ENCODE measurements at places on chromosomes 11 and 22.

DNA sequence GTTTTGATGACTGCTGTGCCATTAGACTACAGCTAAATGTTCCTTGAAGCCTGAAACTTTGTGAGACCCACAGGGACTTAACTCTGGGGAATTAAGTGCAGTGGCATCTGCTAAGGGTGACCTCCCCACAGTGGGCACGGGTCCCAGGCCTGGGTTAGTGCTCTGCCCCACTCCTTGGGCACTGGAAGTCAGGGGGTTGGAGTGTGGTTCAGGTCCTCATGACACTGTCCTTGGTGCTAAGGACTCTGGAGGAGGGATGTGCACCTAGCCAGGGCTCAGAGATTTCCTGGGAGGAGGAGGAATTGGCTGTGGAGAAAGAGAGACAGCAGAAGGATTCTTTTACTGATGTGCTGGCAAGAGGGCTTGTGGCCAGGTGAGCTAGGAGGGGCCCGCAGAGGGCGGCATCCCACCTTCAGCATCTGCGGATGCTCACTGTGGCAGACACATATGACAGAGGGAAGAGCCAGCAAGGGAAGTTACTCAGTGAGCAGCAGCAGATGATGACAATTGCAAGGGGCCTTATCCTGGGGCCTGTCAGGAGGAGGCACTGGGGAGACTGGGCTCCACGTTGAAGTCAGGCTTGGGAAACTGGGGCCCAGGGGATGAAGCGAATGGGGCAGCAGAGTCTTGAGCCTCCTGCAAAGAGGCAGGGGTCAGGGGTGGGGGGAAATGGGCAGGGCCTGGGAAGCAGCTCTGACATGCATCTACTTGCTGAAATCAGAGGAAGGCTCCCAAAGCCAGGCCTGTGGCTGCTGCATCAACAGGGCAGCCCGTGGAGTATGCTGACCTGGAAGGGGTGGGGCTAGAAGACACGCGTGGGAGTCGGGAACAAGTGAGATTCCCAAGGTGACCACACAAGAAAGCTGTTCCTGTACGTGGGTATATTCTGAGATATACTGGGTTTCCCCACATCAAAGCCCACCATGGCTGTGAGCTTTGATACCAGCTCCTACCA lies 144.0 kb downstream of the MPPED1 start:
- no peak for DNase-seq

DNA sequence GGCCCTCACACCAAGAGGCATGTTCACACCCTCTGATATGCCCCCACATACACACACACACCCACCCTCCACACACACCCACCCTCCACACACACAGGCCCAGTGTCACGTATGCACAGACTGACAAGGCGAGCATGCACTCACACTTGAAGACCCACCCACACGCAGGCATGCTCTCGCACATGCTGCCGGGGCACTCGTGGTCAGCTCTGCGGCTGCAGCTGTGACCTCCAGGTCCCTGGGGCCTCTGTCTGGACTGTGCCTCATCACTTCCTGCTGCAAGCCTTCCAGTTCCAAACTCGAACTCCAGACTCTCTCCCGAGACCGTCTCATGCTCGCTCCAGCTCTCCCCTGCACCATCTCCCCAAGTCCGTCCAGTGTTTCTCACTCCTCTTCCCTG lies 9.5 kb downstream of the DCHS1 start:
- no peak for DNase-seq

DNA sequence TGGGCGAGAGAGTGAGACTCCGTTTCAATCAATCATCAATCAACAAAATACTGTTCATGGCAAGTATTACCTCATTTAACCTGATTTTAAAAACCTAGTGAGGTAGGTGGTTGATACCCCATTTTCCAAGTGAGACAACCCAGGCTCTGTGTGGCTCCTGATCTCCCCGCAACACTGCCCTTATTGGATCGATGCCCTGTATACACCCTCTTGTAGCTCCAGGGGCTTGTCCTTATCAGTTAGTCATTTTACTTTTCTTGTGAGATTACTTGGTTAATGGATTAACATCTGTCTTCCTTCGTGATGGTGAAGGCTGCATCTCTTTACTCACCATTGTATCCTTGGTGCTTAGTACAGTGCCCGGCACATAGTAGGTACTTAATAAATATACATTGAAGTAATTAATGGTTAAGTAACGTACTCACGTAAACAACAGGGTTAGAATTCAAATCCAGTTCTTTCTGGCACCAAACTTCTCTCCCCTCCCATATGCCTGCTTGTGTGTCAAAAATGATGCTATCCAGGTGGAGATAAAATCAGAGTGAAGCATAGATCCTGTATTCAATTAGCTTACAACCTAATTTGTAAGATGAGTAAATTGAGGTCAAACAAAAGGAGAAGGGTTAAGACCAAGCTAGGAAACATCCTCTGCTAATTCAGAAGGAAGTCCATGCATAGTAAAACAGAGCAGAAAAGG lies 1.8 kb upstream of the PRG2 start:
- DNase-seq = no peak

DNA sequence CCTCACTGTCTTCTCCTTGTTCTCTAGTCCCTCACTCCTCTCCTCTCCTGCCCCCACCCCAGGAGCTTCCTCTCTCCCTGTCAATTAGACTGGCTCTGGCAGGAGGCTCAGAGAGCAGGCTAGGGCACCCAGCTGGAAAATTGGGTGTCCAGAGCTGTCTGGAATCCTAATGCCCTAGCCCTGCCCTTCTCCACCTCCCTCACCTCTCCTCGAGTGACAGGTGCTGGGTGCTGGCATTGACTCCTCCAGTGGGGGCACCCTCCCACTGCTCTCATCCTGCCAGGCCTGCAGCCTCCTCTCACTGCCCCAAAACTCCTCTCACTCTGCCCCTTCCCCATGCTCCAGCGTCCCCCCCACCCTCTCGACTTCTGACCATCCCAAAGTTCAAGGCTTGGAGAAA lies 68.9 kb downstream of the CYTH4 start:
- no peak for DNase-seq

GRCh38 chr11:73563539-73564200 lies 34.2 kb downstream of the FAM168A start:
- DNase-seq = no peak

GRCh38 chr22:43697894-43698293 lies 114.2 kb downstream of the EFCAB6 start:
- DNase-seq = no peak

DNA sequence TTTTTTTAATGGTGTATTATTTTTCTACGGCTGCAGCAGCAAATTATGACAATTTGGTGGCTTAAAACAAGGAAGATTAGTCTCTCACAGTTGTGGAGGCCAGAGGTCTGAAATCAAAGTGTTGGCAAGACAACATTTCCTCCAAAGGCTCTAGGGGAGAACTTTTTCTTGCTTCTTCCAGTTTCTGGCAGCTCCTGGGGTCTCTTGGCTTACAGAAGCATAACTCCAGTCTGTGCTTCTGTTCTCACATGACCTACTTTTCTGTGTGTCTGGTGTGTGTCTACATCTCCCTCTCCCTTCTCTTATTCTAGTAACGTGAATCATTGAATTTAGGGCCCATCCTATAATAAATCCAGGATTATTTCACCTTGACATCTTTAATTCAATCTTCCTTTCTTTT lies 551.9 kb upstream of the LUZP2 start:
- no peak for DNase-seq

- no peak for DNase-seq
Measured at GRCh38 chr22:30021881-30022619, 58.2 kb upstream of the HORMAD2 start.

DNA sequence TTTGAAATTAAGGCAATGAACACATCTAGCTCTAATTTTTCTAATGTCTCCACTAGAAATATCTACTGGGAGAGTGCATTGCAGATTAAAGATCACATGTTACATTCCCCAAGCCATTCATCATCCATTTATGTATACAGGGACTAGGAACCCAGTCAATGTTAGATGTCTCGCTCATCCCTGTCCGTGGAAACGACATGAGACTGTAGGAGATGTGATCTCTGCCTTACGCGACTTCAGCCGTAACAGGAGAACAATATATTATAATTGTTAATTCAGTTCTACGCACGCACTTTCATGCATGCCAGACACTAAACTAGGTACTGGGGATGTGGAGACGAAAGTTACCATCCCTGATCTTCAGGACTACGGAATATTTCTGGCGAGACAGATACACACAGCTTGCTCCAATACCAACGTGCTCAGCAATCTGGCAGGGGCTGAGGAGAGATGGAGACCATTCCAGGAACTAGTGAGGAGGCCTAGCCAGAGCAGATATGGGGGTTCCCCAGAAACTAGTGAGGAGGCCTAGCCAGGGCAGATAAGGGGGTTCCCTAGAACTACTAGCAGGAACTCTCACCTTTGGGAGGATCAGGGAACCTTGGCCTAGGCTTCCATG lies 706 bp downstream of the DCPS start:
- no peak for DNase-seq

GRCh38 chr11:35814720-35815305 lies 129.0 kb upstream of the LDLRAD3 start:
- DNase-seq = no peak

- DNase-seq = peak; percentile 76
Measured at GRCh38 chr11:120168960-120169681, 31.2 kb upstream of the TRIM29 start.

DNA sequence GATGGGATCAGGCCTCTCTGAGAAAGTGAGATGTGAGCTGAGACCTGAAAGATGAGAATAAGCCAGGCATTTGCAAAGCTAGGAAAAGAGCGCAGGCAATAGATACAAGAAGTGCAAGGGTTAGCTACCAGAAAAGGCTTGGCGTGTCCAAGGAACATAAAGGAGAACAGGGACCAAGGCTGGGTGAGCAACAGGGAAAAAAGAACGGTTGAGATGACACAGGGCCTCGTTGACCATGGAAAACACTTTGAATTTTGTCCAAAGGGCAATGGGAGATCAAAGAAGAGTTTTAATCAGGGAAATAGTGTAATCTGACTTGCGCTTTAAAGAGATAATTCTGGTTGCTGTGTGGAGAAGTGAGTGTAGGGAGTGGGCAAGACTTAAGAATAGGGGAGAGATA lies 35.0 kb downstream of the RAB30 start:
- no peak for DNase-seq

DNA sequence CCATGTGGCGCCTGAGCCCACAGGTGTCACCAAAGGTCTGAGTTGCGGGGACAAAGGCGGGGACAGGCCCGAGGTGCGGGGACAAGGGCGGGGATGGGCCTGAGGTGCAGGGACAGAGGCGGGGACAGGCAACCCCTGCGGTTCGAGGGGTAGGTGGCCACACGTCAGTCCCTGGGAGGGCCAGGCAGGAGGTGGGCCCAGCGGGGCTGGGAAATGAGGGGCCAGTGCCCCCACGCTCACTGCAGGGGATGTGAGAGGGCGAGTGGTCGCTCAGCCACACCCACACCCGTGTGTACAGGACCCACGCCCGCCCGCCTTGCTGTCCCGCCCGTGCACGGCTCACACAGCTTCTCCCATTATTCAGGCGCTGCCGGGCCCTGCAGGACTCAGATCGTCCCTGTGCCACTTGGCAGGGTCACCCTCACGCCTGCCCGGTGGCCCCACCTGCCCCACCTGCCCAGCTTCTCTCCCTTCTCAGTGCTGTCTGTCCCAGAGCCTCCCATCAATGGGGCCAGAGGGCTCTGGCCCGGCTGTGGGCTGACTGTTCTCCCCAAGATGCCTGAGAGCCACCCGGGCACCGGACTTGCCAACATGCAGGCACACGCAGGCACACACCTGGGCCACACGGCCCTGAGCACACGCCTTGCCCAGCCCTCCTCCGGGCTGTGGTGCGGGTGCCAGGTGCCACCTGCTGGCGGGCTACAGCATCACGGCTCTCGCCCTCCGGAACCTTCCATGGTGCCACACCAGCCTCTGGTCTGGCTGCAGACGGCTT lies 14.2 kb upstream of the MUC6 start:
- DNase-seq = peak; percentile 78

GRCh38 chr11:62479631-62480201 lies 60.9 kb downstream of the SCGB1A1 start:
- DNase-seq = no peak

Measured in stimulated activated naive CD8-positive, alpha-beta T cell treated with anti-CD3 and anti-CD28 coated beads, Interleukin-15, amount 100 ng/mL, for 72 hours (primary cell).